ENCODE measurements at places on chromosomes 11 and 22. TPM values are rescaled to one million over a fixed set of nuclear protein-coding genes. Genes with fewer than 3 reads are reported as not detected.

The YPEL4 gene
- total RNA-seq: 0.32 TPM

The DAGLA gene
- total RNA-seq: 8.2 TPM

The PTPRCAP gene
- 0.15 TPM for total RNA-seq

The TRIM49 gene
- total RNA-seq: not detected

The MS4A15 gene
- not detected for total RNA-seq

The MMP12 gene
- not detected for total RNA-seq

The TCF20 gene
- total RNA-seq: 10.9 TPM

The RAB39A gene
- 0.59 TPM for total RNA-seq

The LINC01488 gene
- not detected for total RNA-seq

The ELFN2 gene
- 5.9 TPM for total RNA-seq

The MCAT gene
- total RNA-seq: 15.9 TPM

The HEPHL1 gene
- not detected for total RNA-seq

The CCDC86 gene
- 102 TPM for total RNA-seq

The DKK3 gene
- total RNA-seq: 18.4 TPM

The ABCC8 gene
- total RNA-seq: 2.8 TPM

The APOA1 gene
- total RNA-seq: not detected

The KCNJ4 gene
- 0.46 TPM for total RNA-seq

The ASCL3 gene
- total RNA-seq: not detected

The DESI1 gene
- total RNA-seq: 17.3 TPM

The LYVE1 gene
- total RNA-seq: 0.84 TPM

The ALDH3B2 gene
- not detected for total RNA-seq

The F2 gene
- total RNA-seq: 2.2 TPM

The GUCY1A2 gene
- total RNA-seq: 0.02 TPM

The CYP2D6 gene
- total RNA-seq: 0.61 TPM

The DGKZ gene
- 44.0 TPM for total RNA-seq

The OR8A1 gene
- total RNA-seq: not detected

The ALDH3B1 gene
- total RNA-seq: 124 TPM

The NUMA1 gene
- total RNA-seq: 57.2 TPM

The GGT5 gene
- total RNA-seq: 2.7 TPM

The PKP3 gene
- total RNA-seq: 38.6 TPM

The INS gene
- total RNA-seq: not detected

The MMP1 gene
- total RNA-seq: 0.78 TPM

The MB gene
- total RNA-seq: 8.6 TPM

The SOX10 gene
- not detected for total RNA-seq

The SPON1 gene
- not detected for total RNA-seq

The ARHGEF17 gene
- 13.3 TPM for total RNA-seq

The OR8K3 gene
- total RNA-seq: not detected

The OR6A2 gene
- not detected for total RNA-seq

The KLHL22 gene
- total RNA-seq: 10.2 TPM

The OVOL1 gene
- total RNA-seq: 0.08 TPM

The LMO2 gene
- 1.1 TPM for total RNA-seq

The LSP1 gene
- total RNA-seq: 3.2 TPM

The DDIAS gene
- total RNA-seq: 13.3 TPM

The CDHR5 gene
- total RNA-seq: 0.14 TPM

The MMP13 gene
- total RNA-seq: not detected

The OR5B12 gene
- total RNA-seq: not detected

The LRFN4 gene
- 106 TPM for total RNA-seq

The CFAP300 gene
- total RNA-seq: 8.0 TPM

The YIF1A gene
- total RNA-seq: 109 TPM

The DSCAML1 gene
- total RNA-seq: 0.35 TPM

The RAG1 gene
- 0.37 TPM for total RNA-seq

The SEPTIN3 gene
- total RNA-seq: 0.96 TPM

The NUDT8 gene
- 14.5 TPM for total RNA-seq

The CECR2 gene
- total RNA-seq: 0.05 TPM
